ENCODE measurements at places on chromosomes 2 and 18. TPM values are rescaled to one million over a fixed set of nuclear protein-coding genes. Genes with fewer than 3 reads are reported as not detected.

CPS1 gene
- 17.9 TPM for total RNA-seq

RAD51AP2 gene
- total RNA-seq: not detected

GRHL1 gene
- 9.3 TPM for total RNA-seq

TMEM247 gene
- total RNA-seq: not detected

IL1RL1 gene
- 4.9 TPM for total RNA-seq

GCG gene
- not detected for total RNA-seq

ZNF521 gene
- total RNA-seq: 0.04 TPM

- no peaks in the 10 kb centered on the region for H3K27me3 ChIP-seq
- no peaks in the 10 kb centered on the region for H3K36me3 ChIP-seq
- DNase-seq: no peak
- no peak overlapping the region for H3K27ac ChIP-seq
- H3K4me3 ChIP-seq: no peak overlapping the region
Observed at GRCh38 chr2:72138921-72139381, 8.7 kb downstream of the CYP26B1 start.

- no peak overlapping the region for H3K4me3 ChIP-seq
- H3K27ac ChIP-seq: no peak overlapping the region
- H3K36me3 ChIP-seq: peaks cover 13% of the 10 kb centered on the region
- no peaks in the 10 kb centered on the region for H3K4me1 ChIP-seq
- no peaks in the 10 kb centered on the region for H3K27me3 ChIP-seq
Observed at GRCh38 chr2:241592126-241592845, 33.7 kb downstream of the BOK start.

DNA sequence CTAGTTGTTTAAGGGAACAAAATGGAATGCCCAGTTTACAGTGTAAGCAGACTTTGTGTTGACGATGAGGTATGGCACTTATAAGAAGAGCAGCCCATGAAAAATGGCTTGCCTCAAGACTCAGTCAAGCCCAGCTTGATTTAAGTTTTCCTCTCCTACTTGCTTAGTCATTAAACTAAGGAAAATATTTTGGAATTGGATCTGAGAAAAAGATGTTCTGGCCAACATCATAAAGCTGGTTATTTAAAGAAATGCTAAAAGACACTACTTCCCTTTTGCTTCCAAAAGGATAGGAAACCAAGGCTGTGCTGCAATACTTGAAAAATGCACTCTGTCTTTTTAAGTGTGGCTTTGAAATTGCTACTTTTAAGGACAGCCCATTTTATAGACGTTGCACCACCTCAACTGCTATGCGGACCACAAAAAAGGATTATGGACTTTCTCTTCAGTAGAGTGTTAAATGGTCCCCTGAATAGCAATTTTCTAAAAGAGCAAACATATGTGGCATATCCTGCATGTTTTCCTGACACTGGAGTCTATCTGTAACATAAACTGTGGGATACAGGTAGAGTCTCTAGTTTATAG is 32.1 kb downstream of the CCDC141 start:
- H3K27me3 ChIP-seq: no peaks in the 10 kb centered on the region
- H3K4me1 ChIP-seq: no peaks in the 10 kb centered on the region
- H3K27ac ChIP-seq: no peak overlapping the region

DNA sequence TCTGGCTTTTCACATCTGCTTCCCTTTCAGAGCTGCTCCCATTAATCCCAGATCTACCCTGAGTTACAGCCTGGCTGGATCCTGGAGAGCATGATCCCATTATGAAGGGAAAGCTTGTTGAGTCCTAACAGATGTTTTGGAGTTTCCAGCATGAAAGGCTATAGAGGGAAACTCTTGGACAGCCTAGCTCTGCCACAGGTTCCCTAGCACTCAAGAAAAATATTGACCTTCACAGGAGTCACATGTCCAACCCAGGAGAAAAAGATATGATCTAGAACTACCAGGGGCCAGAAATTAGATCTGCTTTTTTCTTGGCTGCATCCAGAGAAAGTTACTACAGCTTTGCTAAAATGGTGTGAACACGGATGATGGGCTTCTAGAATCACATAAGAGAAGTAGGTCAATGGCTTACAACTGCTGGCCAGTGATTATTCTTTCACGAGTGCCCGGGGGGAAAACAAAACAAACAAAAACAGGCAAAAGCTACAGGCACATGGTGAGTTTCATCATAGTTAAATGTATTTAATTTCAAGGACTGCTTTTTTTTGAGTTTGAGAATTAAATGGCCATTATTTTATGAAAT is 15.9 kb downstream of the CCDC93 start:
- no peak for DNase-seq
- H3K27me3 ChIP-seq: no peaks in the 10 kb centered on the region
- H3K36me3 ChIP-seq: peaks cover 67% of the 10 kb centered on the region
- no peaks in the 10 kb centered on the region for H3K4me1 ChIP-seq

GRCh38 chr18:778194-778927 is 33.7 kb downstream of the YES1 start:
- H3K27me3 ChIP-seq: no peaks in the 10 kb centered on the region
- H3K4me3 ChIP-seq: no peak overlapping the region
- no peaks in the 10 kb centered on the region for H3K4me1 ChIP-seq

- DNase-seq: no peak
- H3K27ac ChIP-seq: no peak overlapping the region
- no peaks in the 10 kb centered on the region for H3K36me3 ChIP-seq
- H3K27me3 ChIP-seq: no peaks in the 10 kb centered on the region
- H3K4me1 ChIP-seq: no peaks in the 10 kb centered on the region
- no peak overlapping the region for H3K4me3 ChIP-seq
Observed at GRCh38 chr2:228038967-228039366, 142.5 kb downstream of the SPHKAP start.

GRCh38 chr2:167430447-167430846 is 542.2 kb downstream of the XIRP2 start:
- H3K27me3 ChIP-seq: no peaks in the 10 kb centered on the region
- no peak for DNase-seq
- no peak overlapping the region for H3K4me3 ChIP-seq
- no peaks in the 10 kb centered on the region for H3K36me3 ChIP-seq
- no peak overlapping the region for H3K27ac ChIP-seq

GRCh38 chr2:9251154-9252001 is 44.8 kb downstream of the ASAP2 start:
- no peaks in the 10 kb centered on the region for H3K27me3 ChIP-seq
- H3K36me3 ChIP-seq: no peaks in the 10 kb centered on the region
- peaks cover 37% of the 10 kb centered on the region for H3K4me1 ChIP-seq
- peak overlapping the region; percentile 50 for H3K27ac ChIP-seq
- peak; percentile 79 for DNase-seq

- no peak for DNase-seq
- no peaks in the 10 kb centered on the region for H3K4me1 ChIP-seq
- no peak overlapping the region for H3K4me3 ChIP-seq
- H3K27ac ChIP-seq: no peak overlapping the region
Observed at GRCh38 chr18:6476190-6476589, 61.5 kb upstream of the L3MBTL4 start.

All from PC-3 (cell line).